NCI-H1436 treated with DMSO at 0.1 percent for 48 hours (cell line): ENCODE measurements at places on chromosomes 16 and 17.

- DNase-seq = no peak
Observed at GRCh38 chr16:47664653-47665325, 203.7 kb downstream of the PHKB start.

GRCh38 chr16:49581630-49582298 lies 208.2 kb downstream of the C16orf78 start:
- DNase-seq = no peak

GRCh38 chr17:39080421-39081078 lies 70.9 kb downstream of the PLXDC1 start:
- DNase-seq = no peak

GRCh38 chr16:89326721-89327120 lies 109.2 kb downstream of the ZNF778 start:
- no peak for DNase-seq

DNA sequence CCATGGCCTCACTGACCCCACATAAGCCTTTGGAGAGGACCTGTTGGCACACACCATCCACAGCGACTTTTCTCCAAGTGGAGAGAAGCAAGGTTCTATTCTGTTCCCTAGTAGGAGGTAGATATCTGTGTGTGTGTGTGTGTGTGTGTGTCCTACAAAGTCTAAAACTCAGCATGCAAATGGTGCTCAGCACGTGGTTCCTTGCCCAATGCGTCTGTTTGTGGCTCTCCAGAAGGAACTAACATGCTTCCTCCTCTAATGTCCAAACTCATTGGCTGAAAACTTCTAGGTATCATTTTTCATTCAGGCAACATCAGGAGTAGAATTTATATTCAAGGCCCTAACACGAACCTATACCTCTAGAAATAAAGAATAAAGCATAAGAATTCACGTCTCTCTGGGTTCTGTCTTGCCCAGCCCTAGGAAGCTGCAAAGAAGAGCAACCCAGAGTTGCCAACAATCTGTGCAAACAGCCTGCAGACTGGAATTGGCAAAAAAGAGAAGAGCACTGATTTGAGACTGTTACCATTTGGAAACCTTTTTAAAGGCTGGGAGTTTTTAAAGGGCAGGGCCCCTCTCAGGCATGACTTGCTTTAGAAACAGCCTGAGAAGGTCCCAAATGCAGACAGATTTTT lies 25.5 kb downstream of the MAP3K14 start:
- DNase-seq = no peak

DNA sequence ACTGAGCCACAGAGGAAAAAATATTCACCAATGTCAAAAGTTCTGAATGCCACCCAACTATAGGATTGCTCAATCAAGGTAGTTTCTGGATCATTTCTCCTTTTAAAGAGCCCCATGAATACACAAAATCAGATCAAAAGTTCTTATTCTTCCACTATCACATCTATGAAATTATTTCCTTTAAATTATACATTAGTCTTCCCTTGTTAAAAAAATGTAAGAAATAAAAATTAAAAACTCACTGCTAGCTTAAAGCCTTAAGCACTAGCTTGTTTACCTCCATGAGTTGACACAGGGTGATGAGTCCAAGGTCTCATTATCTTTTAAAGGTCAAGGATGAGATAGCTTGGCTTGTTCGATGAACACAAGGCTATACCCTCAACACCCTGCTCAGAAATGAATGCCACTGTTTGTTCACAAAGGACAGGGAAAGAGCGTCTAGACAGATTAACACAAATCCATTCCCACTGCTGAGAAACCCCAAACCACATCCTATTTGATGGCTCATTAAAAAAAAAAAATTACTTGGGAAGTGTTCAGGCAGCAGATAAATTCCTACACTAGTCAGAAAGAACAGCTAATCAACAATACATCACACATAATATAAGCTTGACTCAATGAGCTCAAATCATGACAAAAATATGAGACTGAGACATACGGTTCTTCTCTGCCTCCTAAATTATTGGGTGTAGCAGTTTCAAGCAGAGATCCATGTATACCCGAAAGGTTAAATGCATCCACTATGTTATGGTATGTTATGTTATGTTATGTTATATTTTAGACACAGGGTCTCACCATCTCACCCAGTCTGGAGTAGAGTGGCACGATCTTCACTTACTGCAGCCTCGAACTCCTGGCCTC lies 118.9 kb downstream of the PARN start:
- DNase-seq = no peak

DNA sequence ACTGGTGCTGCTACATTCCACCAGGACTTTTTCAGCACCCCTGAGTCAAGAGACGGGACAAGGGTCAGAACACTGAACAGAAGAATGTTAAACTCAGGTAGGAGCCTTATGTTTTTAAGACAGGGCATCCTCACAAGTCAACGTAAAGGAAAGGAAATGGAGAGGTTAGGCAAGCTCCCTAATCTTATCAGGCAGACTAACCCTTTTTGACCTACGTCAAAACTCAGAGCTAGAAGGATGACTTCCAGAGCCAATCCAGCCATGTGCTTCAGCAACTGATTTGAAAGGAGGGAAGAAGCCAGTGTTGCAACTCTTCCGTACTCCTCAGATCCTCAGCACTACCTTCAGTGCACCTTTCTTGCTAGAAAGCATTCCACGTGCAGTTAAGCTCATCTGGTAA lies 46.8 kb downstream of the REXO5 start:
- DNase-seq = no peak

- no peak for DNase-seq
Observed at GRCh38 chr17:80441133-80441578, 26.2 kb downstream of the ENDOV start.

- DNase-seq = no peak
Observed at GRCh38 chr16:68270353-68270752, 6.0 kb downstream of the SLC7A6 start.

DNA sequence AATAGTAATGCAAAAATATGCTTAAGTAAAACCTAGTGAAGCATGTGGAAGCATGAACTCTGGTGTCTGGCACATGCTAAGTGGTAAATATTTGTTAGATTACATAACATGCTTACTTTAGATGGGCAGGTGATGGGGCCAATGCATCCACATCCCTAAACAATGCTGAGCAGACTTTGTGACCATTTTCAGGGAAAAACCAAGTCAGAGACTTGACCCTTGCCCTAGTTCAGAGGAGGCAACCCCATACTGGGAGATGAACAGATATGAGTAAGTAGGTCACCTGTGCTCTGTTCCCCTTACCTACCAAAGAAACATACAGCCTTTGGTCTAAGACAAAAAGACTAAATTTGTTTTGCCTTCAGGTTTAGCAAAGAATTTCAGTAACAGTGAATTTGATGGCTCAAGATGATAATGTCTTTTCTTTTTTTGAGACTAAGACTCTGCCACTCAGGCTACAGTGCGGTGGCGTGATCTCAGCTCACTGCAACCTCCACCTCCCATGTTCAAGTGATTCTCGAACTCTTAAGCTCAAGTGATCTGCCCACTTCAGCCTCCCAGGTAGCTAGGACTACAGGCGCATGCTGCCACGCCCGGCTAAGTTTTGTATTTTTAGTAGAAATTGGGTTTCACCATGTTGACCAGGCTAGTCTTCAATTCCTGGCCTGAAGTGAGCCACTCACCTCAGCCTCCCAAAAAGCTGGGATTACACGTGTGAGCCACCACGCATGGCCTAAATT lies 91.4 kb downstream of the HIC1 start:
- DNase-seq = no peak

DNA sequence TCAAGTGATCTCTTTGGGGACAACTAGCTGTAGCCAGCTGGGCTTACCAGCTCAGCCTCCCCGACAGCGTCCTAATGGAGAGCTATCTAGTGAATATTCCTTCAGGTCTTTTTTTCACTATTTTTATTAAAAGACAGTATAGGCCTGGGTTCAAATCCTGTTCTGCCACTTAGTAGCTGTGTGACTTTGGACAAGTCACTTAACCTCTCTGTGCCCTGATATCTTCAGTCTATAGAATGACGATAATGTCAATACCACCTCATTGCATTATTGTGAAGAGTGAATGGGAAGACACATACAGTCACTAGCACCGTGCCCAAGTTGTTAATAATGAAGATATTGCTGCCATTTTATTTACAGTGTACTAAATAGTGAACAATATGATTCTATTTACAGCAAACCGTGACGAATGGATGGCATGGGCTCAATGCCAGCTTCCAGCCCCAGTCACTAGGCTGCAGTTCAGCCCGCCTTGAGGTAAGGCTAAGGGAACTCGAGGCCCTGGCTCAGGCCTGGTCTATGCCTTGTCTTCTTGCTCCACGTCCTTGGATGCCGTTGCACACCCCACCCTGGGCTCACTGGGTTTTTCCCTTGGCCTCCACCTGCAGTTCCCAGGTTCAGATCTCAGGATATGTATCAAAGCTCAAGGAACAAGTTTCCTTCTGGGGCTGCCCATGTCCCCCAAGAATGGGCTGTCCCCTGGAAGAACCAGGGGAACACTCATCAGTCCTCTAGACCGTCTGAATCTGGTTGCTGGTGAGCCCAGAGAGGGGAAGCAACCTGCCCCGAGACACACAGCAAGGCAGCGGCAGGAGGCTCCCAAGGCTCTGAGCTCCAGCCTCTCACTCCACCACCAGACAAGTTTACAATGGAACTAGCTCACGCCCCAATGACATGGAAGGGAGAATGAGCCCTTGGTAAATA lies 95.4 kb upstream of the TNRC6C start:
- DNase-seq = no peak

GRCh38 chr17:17564896-17565295 lies 26.6 kb downstream of the PEMT start:
- no peak for DNase-seq

- DNase-seq = no peak
Observed at GRCh38 chr17:60545465-60546191, 19.6 kb upstream of the APPBP2 start.

GRCh38 chr17:54760836-54761235 lies 139.8 kb upstream of the TOM1L1 start:
- no peak for DNase-seq

DNA sequence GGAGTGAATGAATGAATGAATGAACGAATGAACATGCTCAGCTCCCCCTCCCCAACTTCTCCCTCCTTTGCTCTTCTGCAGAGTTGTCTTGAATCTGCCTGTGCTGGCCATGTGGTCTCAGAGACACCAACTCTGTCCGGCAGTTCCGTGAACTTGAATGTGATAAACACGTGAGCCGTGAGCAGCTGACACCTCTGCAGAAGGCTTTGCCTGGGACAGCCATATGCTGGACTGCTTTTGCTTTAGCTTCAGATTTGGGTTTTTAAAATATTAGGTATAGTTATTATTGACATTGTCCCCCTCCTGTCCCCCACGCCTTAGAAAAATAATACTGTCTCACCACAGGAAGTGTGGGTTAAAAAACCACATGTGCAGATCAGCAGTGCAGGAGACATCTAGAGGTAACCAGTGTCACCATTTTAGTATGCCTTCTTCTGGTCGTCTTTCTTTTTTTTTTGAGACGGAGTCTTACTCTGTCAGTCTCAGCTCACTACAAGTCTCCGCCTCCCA lies 83.8 kb downstream of the ABCC1 start:
- DNase-seq = no peak

- DNase-seq = no peak
Observed at GRCh38 chr16:4465977-4466779, 8.2 kb downstream of the NMRAL1 start.

DNA sequence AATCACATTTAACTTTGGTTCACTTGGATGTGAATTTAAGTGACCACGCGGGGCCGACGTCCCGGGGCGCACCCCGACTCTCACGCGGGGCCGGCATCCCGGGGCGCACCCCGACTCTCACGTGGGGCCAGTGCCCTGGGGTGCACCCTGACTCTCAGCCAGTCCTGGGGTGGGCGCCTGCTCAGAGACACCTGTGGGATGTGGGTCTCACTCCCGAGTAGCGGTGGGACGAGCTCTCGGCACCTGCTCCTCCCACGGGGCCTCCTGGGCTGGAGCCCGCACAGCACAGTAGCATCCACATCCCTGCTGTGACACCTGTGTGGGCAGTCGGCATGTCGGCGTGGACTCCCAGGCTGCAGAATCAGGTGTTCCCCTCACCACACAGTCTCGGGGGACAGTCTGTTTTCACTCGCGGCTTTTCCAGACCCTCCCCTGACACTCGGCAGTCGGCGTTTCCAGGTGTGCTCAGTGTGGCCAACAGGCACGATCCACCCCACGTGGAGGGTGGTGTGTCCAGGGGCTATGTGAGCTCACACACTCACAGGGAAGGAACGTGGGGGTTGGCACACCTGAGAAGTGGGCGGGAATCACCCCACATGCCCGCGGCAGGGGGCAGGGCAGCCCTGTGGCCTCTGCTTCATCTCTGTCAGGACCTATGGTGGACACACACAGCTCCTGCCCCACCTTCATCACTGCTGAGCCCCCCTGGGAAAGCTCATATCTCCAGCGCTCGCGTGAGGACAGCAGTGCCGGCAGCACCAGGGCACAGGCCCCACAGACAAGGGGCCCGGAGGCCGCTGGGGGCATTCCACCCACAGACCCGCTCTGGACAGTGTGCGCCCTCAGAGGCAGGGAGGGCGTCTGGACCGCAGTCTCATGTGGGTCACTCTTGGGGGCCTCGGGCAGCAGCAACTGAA lies 51.8 kb downstream of the LMF1 start:
- no peak for DNase-seq

DNA sequence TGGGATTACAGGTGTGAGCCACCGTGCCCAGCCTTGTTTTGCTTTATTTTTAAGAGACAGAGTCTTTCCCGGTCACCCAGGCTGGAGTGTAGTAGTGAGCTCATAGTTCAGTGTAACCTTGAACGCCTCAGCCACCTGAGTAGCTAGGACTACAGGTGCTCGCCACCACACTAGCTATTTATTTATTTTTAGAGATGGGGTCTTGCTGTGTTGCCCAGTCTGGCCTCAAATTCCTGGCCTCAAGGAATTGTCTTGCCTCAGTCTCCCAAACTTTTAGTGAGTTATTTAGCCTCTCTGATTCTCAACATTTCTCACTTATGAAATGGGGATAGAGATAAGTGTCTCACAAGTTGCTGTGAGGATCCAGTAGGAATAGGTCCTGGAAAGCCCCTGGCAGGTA lies 21.7 kb downstream of the FZD2 start:
- no peak for DNase-seq

- no peak for DNase-seq
Observed at GRCh38 chr16:3101018-3101840, 2.1 kb upstream of the ZSCAN10 start.

DNA sequence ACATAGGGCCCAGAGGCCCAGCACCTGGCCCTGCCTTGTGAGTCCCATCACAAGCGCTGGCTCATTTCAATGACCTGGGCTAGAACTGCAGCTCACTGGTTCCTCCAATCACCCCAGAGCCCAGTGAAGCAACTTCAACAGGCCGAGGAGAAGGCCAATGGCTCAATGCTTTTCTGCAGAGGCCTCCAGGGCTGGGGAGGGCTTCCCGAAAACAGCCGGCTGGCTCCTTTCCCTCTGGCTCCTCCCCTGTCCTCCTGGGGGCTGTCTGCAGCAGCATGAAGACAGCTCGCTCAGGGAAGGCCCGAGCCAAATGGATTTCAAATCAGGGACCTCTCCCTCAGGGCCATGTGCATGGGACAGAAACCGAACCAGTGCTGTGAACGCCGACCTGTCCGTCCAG lies 121.6 kb downstream of the ZNF423 start:
- no peak for DNase-seq

- DNase-seq = no peak
Observed at GRCh38 chr17:6591599-6592158, 35.3 kb upstream of the PITPNM3 start.
